ENCODE measurements at places on chromosomes 3 and 15.

GRCh38 chr3:143612541-143612940 is 235.7 kb downstream of the SLC9A9 start:
- no peak for DNase-seq

DNA sequence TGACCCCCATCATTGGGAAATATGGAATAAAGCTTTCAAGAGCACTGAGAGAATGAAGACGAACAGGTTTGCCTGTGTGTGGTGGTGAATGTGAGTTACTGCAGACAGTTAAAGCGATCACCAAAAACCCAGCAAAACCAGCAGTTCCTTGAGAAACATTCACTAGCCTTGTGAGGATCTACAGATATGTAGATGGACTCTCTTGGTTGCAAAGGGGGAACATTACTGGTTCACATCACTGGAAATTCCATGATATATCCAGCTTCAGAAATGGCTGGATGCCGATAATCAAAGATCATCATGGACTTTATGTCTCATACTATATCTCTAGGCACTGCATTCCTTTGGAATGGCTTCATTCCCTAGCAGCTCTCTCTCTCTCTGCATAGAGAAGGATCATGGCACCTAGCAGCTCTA is 10.2 kb upstream of the HERC1 start:
- DNase-seq = no peak

DNA sequence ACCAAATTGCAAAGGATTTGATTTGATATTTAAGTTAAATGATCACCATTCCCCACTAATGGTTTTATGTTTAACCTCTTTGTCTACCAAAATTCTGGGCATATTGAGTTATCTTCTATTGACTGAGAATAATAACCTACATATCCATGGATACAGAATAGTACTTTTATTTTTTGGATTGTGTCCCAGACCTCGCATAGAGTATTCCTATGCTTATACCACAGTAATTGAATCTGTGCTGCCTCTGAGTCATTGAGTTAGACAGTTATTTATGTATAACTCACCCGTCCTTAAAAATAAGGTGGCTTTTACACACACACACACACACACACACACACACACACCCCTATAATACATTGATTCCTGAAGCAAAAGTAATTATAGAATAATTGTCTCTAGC is 690.1 kb upstream of the BCHE start:
- DNase-seq = no peak

DNA sequence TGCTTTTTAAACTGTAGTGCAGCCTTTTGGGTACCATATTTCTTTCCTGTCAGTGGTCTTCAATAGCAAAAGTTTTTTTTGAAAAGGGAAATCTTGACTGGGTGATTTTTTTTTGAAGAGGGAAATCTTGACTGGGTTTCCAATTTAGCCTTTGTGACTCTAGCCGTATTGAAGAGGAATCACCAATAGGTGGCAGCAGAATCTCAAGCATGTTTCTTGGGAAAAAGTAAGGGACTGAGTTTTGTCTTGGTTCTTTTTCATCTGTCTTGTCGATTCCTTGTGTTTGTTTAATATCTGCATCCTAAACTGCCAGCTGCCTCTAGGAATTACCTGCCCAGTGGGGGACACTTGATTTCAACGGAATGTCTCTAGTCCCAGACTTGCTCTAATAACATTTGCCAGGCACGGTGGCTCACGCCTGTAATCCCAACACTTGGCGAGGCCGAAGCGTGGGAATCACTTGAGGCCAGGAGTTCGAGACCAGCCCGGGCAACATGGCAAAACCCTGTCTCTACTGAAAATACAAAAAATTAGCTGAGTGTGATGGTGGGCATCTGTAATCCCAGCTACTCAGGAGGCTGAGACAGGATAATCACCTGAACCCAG is 89.2 kb downstream of the RBPMS2 start:
- DNase-seq = no peak

- no peak for DNase-seq
Measured at GRCh38 chr3:50632450-50632849, 15.5 kb downstream of the MAPKAPK3 start.

- DNase-seq = peak; percentile 86
Measured at GRCh38 chr15:65028921-65029735, at the start of gene MTFMT. MTFMT (minus strand) TSS chr15:65029639; CDS start chr15:65029613, 26 bp downstream.

DNA sequence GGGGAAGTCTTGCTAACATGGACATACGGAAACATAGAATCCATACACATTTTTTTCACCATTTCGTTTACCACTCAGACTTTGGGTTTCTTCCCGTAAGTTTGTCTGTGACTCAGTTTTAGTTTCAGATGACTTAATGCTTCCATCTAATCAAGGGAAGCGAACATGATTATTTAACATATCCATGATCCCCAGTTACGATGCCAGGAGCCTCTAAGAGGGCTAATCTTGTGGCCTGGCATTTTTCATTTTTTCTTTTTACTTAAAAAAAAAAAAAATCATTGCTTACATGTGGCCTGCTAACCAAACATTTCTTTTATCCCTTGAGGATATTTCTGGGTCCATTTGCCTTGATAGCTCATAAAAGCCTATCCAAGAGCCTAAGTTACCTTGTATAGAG is 20.2 kb upstream of the PLOD2 start:
- no peak for DNase-seq

DNA sequence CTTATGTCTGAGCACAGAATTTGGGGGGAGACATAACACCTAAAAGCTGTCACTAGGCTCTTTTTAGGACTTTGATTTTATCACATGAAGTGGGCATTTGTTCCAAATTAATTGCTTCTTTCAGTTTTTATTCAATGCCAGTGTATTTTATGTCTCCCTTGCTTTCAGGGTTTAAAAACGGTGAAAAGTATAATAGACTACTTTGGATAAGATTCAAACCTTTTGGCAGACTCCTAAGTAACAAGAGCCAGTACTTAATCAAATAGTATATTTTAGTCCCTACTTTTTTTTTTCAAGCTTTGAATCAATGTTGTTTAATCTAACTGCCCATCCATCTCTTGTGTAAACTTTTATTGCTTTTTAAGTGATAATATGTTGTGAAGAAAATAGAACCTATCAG is 847.2 kb upstream of the DPPA4 start:
- DNase-seq = no peak

- DNase-seq = no peak
Measured at GRCh38 chr3:108311797-108312196, 15.4 kb downstream of the HHLA2 start.

- no peak for DNase-seq
Measured at GRCh38 chr3:149363053-149363452, 14.4 kb downstream of the TM4SF1 start.

- peak; percentile 75 for DNase-seq
Measured at GRCh38 chr15:66617137-66618090, 51.6 kb upstream of the LCTL start.

DNA sequence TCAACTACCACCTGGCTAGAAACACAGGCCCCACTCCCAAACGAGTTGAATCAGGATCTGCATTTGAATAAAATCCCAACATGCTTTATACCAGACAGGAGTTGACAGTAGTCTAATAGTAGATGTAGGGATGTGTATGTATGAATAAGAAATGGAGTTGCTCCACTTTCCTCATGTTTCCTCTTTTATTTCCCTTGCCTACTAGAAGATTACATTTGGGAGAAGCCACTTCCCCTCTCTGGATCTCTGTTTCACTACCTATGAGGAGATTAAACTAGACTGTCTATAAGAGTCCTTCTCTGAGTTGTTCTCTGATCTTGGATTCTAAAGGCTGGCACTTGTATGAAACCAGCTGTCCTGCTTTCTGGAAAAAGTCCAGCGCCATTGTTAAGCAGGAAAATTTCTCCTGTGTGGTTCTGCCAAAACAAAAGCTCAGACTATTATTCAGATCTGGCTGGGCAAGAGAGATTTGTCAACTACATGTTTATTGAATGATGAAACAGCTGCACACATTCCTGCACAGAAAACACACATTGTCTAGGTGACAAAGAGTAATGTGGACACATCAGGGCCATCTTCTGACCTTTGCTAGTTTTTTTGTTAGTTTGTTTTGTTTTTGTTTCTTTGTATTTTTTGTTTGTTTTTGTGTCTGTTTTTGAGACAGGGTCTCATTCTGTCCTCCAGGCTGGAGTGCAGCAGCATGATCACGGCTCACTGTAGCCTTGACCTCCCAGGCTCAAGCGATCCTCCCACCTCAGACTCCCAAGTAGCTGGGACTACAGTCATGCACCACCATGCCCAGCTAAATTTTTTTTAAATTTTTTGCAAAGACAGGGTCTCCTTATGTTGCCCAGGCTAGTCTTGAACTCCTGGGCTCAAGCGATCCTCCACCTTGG is 29.9 kb downstream of the ACP3 start:
- peak; percentile 71 for DNase-seq

GRCh38 chr15:64772488-64772887 is 2.9 kb downstream of the RBPMS2 start:
- no peak for DNase-seq

DNA sequence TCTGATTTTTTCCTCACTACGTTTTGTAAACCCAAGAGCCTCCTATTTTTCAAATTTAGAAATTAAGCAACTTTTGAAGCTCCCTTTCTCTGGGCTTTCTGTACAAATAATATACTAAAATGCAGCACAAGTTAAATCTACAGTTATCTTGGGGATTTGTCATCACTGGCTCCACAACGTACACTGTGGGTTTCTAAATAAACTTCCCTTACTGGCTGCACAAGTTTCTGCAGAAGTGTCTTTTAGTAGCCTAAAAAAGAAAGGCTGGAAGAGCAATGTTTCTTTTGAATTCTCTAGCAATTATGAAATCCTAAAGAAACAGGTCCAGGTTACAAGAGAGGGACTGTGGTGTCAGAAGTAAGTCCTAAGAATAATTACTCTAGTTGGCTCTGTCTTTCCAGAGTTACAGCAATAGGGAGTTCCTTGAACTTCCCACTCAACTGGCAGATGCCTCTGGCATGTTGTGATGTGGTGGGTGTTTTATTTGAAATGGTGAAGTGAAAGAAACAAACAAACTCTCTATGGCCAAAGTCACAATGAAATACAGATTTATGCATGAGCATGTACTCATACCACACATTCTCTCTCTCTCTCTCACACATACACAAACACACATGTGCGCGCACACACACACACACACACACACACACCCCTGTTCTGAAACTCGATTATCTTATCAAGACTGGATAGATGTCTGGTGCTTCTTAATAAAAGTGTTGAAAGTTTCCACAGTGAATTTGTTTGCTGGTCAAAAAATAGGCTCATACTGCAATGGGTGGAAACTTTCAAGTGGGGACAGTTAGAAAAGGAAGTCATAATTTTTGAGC is 198.2 kb downstream of the SSR3 start:
- DNase-seq = no peak

DNA sequence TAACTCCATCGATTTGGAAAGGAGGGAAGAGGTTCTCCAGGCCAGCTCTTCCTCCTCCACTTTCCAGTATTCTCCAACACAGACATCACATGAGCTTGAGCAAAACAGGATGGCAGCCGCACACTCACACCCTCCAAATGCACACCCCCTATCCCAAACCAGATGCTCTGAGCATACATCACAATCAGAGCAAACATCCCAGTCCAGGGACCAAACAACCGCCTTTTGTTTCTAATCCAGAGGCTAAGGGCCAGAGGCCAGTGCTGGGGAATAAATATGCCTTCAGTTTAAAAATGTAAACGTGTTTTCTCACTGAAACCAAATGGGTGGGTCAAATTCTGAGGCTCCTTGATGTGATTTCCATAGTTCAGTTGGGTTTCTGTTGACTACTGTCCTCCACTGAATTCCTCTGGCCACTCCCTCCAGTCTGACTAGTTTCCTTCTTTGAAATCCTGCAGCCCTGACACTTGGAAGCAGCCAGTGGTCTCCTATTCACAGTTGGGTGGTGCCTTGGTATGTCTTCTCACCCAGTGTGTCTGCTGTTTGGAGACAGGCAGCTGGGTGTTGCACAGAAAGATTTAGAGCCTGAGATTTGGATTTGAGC is 19.2 kb upstream of the MFGE8 start:
- peak; percentile 93 for DNase-seq
